ENCODE measurements at places on chromosomes 16 and 17. TPM values are rescaled to one million over a fixed set of nuclear protein-coding genes. Genes with fewer than 3 reads are reported as not detected.

DNA sequence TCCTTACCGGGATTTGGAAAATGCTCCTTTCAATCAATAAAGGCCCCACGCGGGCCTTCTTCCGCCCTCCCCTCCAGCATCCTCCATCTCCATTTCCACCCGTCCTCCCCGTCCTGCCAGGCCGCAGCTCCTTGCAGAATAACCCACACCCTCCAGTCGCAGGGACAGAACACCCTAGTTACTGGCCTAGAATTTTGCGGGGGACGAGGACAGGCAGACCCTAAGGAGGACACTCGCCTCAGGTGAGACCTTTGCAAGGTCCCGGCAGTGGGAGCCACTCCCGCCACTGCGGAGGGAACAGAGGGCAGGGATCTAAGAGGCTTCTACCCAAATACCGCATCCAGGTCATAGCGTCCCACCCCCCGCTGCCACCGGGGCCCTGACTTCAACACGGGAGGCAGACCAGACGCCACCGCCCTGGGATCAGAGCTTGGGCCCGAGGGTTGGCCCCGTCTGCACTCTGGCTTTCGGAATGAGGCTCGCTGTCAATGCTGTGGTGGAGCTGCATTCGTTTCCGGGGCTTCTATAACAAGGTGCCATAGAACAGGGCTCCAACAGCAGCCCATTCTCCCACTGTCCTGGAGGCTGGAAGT, 26.8 kb downstream of the SLC25A10 start:
- H3K27ac ChIP-seq: no peak overlapping the region
- no peaks in the 10 kb centered on the region for H3K36me3 ChIP-seq
- DNase-seq: no peak
- no peaks in the 10 kb centered on the region for H3K4me1 ChIP-seq

- H3K36me3 ChIP-seq: no peaks in the 10 kb centered on the region
- H3K27me3 ChIP-seq: no peaks in the 10 kb centered on the region
Observed at GRCh38 chr17:39225308-39225958, at the start of gene STAC2. Gene STAC2, minus strand, starts transcription at chr17:39225945. Its CDS starts 443 bp downstream, at chr17:39225502.

GRCh38 chr16:83653785-83654184, 154.0 kb upstream of the HSBP1 start:
- H3K27ac ChIP-seq: peak overlapping the region; percentile 49
- no peak overlapping the region for H3K4me3 ChIP-seq
- peak; percentile 16 for DNase-seq
- peaks cover 5% of the 10 kb centered on the region for H3K4me1 ChIP-seq
- no peaks in the 10 kb centered on the region for H3K36me3 ChIP-seq

DNA sequence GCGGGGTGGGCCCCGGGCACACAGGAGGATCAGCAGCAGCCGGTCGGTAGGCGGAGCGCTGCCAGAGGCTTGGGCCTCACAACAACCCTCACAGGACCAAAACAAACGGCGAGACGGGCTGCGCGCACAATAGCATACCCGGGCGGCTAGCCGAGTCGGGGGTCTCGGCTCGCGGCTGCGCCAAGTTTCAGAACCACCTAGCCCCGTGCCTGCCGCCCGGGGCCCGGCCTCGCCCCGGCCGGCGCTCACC, 732 bp downstream of the ULK2 start:
- peak overlapping the region; percentile 70 for H3K4me3 ChIP-seq
- H3K36me3 ChIP-seq: no peaks in the 10 kb centered on the region
- H3K27ac ChIP-seq: no peak overlapping the region

DNA sequence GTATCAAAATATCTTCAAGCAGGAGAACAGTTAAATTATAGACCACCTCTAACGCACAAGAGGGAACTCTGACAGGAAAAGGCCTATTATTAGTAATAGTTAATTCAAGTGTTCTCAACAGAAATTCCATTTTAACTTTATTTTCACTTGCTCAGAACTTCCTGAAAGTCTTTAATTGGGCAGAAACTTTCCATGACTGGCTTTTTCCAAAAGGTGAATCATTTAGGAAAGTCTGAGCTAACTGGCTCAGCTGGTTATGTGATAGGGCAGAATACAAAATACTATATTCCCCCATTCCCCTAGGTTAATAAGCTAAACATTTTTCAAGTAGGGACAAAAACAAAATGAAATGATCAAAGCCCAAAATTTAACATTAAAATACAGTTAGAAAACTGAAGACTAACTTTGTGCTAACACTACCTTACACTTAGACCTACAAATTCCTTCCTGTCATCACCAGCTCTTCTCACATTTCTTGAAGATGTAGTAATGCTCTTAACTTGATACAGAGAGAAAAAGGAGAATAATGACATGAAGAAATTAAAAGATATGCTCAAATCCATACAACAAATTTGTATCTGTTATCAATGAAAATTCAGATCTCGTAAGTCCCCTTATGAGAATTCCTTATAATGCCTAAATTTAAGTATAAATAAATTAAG, 31.0 kb downstream of the CFDP1 start:
- no peaks in the 10 kb centered on the region for H3K27me3 ChIP-seq
- H3K36me3 ChIP-seq: no peaks in the 10 kb centered on the region
- no peak for DNase-seq
- no peaks in the 10 kb centered on the region for H3K4me1 ChIP-seq
- H3K27ac ChIP-seq: no peak overlapping the region
- no peak overlapping the region for H3K4me3 ChIP-seq

DNA sequence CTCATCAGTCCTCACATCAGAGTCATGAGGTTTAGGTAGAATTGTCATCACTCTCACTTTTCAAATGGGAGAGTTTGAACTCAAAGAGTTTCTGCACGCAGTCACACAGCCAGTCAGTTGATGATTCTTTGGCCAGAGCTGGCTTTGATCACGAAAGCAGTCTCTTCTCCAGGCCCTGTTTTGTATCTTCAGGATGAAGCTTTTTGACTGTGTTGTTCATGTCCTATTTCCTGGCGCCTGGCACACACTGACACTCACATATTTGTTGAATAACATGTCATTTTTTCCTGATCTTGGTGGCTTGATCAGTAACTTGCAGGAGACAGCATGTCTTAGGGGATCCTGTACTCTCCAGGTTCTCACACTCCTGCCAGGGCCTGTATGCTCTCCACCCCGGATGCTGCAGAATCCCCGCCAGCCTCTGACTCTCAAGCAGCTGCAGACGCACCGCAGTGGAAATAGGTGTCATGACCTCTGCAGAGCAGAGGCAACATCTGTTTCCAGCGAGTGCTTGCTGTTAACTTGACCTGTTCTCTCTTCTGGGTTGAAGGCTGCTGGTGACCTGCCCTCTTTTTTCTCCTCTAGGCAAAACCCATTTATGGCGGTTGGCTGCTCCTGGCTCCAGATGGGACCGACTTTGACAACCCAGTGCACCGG, 33.0 kb downstream of the MPRIP start:
- H3K4me3 ChIP-seq: no peak overlapping the region
- H3K27me3 ChIP-seq: no peaks in the 10 kb centered on the region
- peak; percentile 91 for DNase-seq
- peaks cover 22% of the 10 kb centered on the region for H3K4me1 ChIP-seq
- H3K27ac ChIP-seq: peak overlapping the region; percentile 4
- H3K36me3 ChIP-seq: peaks cover 59% of the 10 kb centered on the region

DNA sequence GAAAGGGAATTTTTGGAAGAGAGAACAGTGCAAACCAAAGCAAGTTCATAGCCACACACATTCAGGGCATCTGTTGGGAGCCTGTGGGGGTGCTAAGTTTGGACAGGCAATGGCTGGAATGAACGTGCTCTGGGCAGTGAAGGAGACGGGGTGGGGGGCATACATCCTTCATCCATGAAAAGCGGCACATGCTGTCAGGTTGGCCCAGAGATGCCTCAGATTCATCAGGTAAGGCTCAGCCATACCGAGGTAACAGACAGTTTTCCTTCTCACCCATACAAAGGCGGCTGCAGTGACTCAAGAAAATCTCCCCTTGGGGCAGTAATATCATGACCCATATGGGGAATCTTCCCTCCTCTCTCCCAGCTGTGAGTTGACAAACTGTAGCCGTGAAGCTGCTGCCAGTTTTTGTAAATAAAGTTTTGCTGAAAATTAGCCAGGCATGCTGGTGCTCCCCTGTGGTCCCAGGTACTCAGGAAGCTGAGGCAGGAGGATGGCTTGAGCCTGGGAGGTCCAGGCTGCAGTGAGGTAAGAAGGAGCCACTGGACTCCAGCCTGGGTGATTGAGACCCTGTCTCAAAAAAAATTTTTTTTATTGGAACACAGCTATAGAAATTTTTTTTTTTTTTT, 9.2 kb upstream of the UBALD2 start:
- no peak for DNase-seq
- no peaks in the 10 kb centered on the region for H3K36me3 ChIP-seq
- H3K4me1 ChIP-seq: peaks cover 26% of the 10 kb centered on the region
- no peaks in the 10 kb centered on the region for H3K27me3 ChIP-seq

GRCh38 chr17:45221081-45222013, at the start of gene FMNL1:
Gene FMNL1, plus strand, starts transcription at chr17:45221885. Its CDS starts 240 bp downstream, at chr17:45222125.
- H3K27ac ChIP-seq: no peak within 1 kb of the TSS
- peaks cover 20% of the 10 kb centered on the region for H3K27me3 ChIP-seq
- H3K4me3 ChIP-seq: peak within 1 kb of the TSS; percentile 57
- H3K4me1 ChIP-seq: peaks cover 16% of the 10 kb centered on the region
- no peaks in the 10 kb centered on the region for H3K36me3 ChIP-seq

GRCh38 chr17:1414001-1414574, 14.1 kb upstream of the YWHAE start:
- no peak overlapping the region for H3K4me3 ChIP-seq
- no peak overlapping the region for H3K27ac ChIP-seq
- H3K4me1 ChIP-seq: peaks cover 10% of the 10 kb centered on the region
- H3K27me3 ChIP-seq: no peaks in the 10 kb centered on the region

- no peaks in the 10 kb centered on the region for H3K27me3 ChIP-seq
- H3K36me3 ChIP-seq: no peaks in the 10 kb centered on the region
- no peak overlapping the region for H3K4me3 ChIP-seq
- DNase-seq: no peak
Observed at GRCh38 chr16:4648917-4649316, 24.3 kb downstream of the MGRN1 start.

DNA sequence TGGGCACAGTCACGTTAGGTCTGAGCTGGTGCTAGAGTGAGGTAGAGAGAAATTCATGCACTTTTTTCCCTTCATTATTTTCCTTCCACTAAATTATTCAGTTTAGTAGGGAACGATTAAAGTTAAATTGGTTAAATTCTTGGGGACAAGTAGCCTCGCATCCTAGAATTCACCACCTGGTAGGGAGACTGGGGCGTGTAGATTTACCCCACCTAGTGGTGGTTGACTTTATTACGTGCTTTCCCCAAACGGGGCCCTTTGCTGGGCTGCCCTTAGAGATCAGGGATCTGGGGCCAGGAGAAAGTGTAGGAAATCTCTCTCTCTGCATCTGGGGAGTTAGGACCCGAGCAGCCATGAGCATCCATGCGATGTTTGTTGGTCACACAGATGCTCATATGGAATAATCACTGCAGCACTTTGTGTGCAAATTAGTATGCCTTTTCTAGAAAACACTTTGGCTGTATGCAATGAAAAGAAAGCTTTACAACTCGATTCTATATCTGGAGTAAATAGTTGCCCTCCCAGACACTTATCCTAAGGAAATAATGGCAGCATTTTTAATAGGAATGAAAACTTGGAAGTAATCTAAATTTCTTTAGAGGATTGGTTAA, 107.0 kb downstream of the PLCG2 start:
- no peak overlapping the region for H3K4me3 ChIP-seq
- no peaks in the 10 kb centered on the region for H3K36me3 ChIP-seq
- peak; percentile 53 for DNase-seq
- H3K4me1 ChIP-seq: no peaks in the 10 kb centered on the region
- H3K27me3 ChIP-seq: no peaks in the 10 kb centered on the region

DNA sequence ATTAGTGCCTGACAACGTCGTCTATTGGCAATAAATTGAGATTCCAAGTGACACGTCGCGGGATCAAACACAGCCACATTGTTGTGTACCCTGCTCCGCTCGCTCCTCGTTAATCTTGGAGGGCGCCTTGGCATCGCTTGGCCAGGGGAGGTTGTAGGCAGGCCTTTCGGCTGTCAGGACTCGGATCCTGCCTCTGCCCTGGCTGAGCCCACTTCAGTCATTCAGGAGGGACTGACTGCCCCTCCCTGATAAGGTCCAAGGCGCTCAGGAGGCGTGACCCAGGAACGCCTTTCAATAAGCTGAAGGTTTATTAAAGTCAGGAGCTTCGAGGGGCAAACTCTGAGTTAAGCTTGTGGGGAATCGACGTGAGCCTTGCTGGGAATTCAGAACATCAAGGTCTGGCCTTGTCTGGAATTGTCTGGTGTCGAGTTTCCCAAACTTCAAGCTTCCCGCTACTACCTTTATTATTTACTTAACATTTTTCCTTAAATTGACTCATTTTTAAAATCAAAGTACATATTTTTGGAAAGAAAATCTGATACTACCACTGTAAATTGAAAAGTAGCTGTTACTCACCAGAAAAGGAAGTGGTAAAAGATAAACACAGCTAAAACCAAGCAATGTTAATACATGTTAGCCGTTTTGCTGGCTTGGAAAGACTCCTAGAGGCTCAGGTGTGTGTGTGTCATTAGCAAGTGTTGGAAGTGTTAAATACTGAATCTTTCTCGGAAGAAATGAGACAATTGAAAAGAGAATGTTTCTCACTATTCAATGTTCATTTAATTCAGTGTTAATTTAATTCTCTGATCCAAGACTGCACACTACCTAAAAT, 5.3 kb upstream of the IRX3 start:
- H3K4me1 ChIP-seq: no peaks in the 10 kb centered on the region
- no peak overlapping the region for H3K4me3 ChIP-seq
- no peak for DNase-seq
- H3K27me3 ChIP-seq: no peaks in the 10 kb centered on the region

DNA sequence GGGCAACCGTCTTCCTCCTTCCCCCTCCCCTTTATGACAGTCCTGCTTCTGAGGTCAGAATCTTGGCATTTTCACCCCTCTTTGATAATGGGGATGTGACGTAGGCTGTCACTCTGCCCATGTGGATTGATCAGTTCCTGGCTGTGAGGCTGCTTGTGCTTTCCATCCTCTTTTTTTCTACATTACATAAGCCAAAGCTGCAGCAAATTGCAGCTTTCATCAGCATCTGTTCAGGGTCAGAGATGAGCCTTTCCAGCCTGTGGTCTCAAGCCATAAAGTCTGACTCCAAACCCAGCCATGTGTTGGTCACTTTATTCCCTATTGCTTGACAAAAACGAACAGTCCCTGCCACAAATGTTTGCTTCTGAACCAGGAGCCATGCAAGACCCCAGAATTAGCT, 535.1 kb downstream of the CDH11 start:
- no peak overlapping the region for H3K4me3 ChIP-seq
- no peaks in the 10 kb centered on the region for H3K36me3 ChIP-seq
- no peaks in the 10 kb centered on the region for H3K27me3 ChIP-seq
- DNase-seq: no peak
- no peaks in the 10 kb centered on the region for H3K4me1 ChIP-seq

Gene AKAP1
- 22.2 TPM for total RNA-seq

Gene SLC16A13
- 0.23 TPM for total RNA-seq

Gene SDR42E1
- total RNA-seq: 1.1 TPM

Gene LAT
- total RNA-seq: 0.66 TPM

Gene CES5A
- total RNA-seq: not detected

Gene TGFB1I1
- 13.1 TPM for total RNA-seq

Gene HS3ST2
- total RNA-seq: not detected

Gene MYL11
- total RNA-seq: 10.8 TPM

Gene AHSP
- total RNA-seq: not detected

Data from SJCRH30 (cell line).